ENCODE measurements at places on chromosomes 5 and 9.
A peak's percentile ranks its signal among the peaks of the same experiment; 100 is the strongest.

DNA sequence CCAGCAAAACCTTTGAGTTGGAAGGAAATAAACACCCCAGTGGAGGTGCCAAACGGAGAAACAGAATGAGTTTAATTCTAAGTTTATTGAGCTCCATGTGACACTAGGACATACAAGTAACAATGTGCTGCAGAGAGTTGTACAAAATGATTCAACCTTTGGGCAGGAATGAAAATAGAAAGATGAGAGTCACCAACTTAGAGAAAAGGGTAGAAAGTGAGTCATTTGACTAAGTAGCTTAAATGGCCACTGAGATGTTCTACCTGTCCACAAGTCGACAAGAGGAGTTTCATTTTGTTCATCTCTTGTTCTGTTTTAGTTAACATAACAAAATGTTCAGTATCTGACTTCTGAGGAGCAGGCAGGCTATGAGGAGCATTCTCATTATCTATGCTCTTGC, 284.7 kb downstream of the NR2F1-AS1 start:
- DNase-seq, result no peak

GRCh38 chr9:115289757-115290208, 171.8 kb upstream of the TNC start:
- no peak for DNase-seq

DNA sequence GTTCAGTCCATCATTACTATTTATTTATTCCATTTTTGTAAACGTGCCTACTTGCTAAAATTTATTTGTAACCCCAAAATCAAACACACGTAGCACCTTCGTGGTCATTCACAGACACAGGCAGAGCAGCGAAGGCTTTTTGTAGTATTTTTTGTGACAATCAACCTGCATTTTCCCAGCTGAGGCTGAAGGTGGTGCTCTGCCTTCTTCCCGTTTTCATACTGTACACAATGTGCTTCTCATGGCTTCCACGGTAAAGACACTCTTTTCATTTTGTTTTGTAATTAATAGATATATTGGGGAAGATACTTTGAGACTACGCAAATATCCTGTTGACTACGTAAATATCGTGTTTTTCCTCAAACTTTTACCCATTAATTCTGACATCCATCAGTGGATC, 19.4 kb downstream of the DAP start:
- DNase-seq, result no peak

GRCh38 chr5:54754420-54754819, 231.0 kb downstream of the ESM1 start:
- no peak for DNase-seq

GRCh38 chr5:123107343-123108244, 18.6 kb downstream of the PRDM6 start:
- DNase-seq, result no peak

DNA sequence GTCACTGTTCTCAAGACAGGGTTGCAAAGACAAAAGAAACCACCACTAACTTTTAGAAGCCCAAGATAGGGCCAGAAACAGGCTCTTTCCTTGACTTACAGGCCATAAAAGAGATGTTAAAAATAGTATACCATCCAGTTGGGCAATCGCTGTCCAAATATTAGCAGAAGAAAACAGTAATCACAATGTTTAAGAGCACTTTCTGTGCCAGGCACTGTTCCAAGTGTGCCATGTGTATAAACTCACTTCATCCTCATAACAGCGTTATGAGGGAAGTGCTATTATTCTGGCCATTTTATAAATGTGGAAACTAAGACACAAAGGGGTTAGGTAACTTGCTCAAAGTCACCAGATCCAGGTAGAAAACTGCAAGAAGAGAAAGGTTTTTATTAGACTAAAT, 111.7 kb downstream of the KCNN2 start:
- DNase-seq, result no peak

- peak; percentile 56 for DNase-seq
Measured at GRCh38 chr5:148794729-148795561, 31.5 kb upstream of the ADRB2 start.

DNA sequence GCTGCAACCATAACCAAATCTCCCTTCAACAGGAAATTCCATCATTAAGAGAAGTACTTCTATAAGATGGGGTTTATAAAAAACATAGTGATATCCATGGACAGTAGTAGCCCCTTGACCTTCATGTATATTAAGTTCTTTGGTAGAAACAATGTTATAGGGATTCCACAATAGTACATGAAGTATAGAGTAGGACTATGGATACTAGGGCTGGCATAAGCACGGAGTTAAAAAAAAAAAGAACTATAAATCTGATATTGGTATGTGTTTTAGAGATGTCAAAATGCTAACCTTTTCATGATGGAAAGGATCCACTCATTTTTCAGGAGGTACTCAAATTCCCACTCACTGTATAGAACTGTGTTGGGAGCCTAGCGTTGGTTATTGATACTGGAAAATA, 337.6 kb downstream of the FGF10 start:
- DNase-seq, result no peak

DNA sequence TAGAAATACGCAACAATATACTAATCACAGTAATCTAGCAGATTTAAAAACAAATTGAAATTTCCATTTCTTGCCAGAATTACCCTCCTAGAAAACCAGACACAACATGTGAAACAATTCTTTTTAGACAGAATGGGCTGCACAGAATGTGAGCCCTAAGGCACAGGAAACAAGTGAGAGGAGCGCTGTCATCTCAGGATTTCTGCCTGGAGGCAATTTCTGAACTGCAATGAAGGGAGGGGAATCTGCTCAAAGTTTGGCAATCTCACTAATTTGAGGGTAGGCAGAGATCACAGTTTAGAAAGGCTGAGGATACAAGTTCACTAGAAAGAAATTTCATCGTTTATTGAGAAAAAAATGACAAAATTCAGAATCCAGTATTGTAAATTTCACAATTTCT, 70.3 kb downstream of the INIP start:
- no peak for DNase-seq

DNA sequence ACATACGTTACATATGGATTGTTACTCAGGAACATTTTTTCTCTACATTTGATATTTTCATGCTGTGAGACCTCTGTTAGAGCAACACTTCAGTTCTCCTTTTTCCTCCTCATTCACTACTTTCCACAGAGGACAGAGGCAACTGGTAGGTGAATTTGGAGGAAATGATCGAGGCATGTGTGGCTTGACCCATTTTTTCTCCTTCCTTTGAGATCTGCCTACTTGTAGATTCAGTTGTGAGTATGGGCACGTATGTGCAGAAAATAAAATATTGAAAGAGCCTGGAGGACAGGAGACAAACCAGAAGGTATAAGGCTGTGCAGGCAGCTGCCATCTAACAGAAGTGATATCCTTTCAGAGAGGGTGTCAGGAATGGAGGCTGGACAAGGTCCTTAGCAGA, 19.2 kb upstream of the KIF2A start:
- DNase-seq, result no peak

DNA sequence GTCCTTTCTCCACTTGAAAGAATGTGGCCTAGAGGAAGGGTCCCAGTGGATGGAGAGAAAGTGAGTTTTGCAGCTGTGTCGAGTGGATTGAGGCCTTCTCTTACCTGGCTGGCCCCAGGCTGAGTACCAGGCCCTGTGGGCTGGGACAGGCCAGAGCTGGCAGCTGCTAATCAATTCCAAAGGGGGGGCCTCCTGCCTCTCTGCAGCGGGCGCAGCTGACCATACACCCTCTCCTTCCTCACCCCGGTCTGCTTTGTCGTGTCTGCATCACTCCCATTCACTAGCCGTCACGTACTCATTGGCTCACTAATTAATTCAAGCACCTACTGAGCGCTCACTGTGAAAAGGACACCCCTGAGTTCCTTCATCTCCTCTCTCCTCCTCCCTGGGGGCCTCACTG, 58.4 kb upstream of the PITX1 start:
- DNase-seq, result no peak

DNA sequence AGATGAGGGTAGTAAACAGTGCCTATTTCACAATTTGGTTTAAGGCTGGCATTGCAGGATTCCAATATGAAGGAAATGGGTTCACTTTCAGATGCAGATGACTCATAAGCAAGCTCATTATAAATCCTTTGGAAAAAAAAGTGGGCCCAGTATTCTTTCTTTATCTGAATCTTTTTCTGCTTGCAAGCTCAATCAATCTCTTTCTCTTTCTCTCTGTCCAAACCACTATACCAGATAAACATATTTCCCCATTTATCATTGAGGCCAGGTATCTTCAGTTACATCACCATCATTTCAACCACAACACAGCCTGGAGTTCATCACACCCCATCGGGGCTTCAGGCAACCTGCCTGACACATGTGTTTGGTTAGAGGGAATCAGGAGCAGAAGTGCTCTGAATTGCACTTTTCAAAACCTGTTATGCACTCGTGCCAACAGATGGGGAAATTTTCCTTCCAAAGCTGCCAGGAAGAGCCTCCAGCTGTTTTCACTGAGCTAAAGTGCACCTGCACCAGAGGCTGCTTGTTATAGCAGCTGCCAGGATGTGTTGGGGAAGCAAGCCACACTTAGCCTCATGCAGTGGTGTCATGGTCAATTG, 30.0 kb upstream of the MAMDC2 start:
- DNase-seq, result peak; percentile 43

DNA sequence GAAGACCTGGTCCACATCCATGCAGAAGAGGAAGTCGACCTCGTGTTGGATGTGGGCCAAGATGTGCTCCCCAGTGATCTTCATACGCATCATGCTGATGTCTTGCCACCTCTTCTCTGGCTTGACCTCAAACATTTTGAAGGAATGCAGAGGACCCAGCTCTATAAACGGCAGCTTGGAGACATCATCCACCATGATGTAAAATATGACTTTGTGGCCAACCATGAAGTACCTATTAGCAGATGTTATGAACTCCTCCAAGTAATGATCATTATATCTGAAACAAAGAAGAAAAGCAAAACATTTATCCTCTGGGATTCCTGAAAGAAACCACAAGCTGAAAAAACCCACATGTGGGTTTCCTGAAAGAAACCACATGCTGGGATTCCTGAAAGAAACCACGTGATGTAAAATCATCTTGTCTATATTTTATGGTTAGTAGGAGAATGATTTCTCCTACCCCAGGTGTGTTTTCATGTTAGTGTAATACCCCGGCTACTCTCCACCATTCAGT, 52.3 kb downstream of the GGTA1 start:
- peak; percentile 31 for DNase-seq

DNA sequence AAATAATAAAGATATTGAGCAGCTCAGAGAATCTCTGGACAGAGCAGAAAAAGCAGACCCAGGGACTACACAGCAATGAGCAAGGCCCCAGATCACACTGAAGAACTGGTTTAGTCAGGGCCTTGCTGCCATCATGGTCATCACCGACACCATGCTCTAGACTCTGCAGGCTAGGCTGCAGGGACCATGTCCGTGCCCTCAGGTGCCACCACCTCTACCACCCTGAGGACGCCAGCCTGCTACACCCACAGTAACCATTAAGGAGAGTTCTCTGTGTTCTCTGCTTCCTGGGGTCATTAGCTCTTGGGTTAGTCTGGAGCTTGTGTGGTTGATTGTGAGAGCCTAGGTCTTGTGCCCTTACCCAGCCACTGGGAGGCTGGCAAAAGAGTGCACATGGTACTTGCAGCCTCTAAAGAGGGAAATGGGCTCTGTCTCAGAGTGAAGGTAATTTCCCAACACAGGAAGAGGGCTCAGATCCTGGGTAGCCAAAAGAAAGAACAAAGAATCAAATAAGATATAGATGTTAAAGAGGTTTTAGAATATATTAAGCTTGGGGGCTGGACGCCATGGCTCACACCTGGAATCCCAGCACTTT, 31.9 kb upstream of the JADE2 start:
- DNase-seq, result no peak

DNA sequence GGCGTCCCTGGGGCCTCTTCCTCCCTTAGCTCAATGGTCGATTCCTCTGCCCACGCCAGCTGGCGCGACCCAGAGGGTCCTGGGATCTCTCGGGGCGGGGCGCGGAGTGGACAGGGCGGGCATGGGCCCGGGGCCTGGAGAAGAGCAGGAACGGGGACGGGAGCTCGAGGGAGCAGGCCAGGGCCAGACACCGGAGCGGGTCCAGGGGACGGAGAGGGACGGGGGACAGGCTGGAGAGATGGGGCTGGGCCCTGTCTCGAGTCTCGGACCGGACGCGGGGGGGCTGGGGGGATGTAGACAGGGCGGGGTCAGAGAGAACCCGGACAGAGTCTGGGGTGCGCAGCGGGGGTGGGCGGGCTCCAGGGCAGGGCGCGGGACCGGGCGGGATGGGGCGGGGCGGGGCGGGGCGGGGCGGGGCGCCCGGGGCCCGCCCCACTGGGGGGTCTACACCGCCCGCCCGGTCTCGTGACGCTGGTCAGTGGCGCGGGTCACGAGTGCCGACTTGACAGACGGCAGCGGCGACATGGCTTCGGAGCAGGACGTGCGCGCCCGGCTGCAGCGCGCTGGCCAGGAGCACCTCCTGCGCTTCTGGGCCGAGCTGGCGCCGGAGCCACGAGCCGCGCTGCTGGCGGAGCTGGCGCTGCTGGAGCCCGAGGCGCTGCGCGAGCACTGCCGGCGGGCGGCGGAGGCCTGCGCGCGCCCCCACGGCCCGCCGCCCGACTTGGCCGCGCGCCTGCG, at the start of gene UAP1L1:
TSS of gene UAP1L1 (plus strand) at position 508 of the 738 bp plus-strand sequence. CDS start at position 524, 16 bp downstream.
- no peak for DNase-seq

DNA sequence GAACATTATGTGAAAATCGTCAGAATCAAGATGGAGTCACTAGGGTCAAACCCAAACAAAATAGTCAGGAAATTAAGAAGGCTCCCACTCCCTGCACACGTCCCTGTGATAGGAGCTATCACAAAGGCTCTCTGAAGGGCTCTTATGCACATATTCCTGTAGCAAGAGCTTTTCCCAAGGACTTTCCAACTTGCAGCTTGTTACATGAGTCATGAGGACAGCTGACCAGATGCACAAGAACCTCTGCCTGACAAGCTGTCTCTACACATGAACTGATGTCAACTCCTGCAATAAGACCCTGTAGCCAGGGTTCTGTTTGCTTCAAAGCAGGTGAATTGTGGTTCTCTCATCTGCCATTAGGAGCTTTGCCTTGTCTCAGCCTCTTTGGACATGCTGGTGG, 122.4 kb downstream of the OLFM1 start:
- DNase-seq, result no peak

DNA sequence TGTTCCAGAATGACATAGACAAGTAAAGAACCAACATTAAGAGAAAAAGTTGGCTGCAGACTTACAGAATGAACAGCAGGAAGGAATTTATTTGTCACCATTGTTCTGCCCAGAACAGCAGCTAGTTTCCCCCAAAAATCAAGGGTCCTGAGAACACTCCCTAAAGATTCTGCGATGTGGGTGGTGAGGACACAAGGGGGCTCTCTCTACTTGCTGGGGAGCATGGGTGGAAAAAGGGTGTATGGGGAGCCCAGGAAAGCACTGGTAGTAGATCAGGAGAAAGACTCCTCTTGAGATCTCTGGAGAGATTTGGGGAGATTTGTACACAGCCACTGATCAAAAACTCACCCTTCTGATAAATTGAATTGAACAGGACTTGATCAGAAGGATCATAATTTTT, 316.5 kb downstream of the KCTD16 start:
- no peak for DNase-seq

DNA sequence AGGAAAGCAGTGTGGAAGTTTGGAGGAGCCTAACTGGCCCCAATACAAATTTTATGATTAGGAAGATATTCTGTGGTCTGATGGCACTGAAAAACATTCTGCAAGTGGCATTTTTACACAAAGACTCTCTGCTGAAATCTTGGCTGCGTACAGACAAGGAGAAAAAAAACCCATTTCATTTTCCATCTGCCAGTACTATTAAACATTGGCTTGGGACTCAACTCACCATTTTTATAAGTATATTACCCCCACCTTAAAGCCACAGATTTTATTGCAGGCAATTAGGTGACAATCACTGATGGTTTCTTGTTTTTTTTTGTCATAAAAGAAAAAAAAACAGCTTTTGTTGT, 206.9 kb downstream of the PTTG1 start:
- DNase-seq, result no peak
